ENCODE measurements at places on chromosomes 7 and 10.

DNA sequence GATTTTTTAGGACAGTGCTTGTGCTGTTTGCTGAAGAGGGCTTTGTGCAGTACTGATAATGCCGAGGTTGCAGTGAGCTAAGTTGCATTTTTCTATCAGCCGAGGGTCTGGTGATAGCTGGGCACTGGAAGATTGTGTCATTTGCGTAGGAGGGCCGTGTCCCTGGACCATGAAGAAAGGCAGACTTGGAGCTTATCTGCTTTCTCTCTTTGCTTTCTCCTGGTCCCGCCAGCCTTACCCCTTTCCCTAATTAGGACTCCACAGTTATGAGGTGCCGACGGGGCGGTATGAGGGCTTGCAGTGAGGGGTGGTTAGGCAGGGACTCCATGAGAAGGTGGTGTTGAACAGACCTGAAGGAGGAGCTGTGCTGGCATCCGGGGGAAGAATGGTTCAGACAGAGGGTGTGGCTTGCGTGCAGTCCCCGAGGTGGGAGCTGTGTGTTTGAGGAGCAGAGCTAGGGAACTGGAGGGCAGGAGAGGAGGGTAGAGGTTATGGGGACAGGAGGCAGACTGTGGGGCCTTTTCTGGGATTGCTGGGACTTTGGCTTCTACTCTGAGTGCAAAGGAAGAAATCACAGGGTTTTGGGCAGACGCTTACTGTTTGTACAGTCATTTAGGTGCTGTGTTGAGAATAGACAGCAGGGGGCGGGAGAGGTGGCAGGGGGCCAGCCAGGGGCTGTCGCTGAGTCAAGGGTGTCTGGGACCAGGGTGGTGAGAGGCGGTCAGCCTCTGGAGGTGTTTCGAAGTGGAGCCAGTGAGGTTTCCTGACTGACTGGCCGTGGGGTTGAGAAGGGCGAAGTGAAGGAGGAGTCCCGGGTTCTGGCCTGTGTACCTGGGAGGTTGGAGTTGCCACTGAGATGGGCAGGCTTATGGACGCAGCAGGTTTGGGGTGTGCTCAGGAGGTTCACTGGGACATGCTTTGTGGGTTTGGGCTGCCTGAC, 43.4 kb downstream of the PRF1 start:
- peak; percentile 9 for DNase-seq

GRCh38 chr10:20128811-20129210, 312.6 kb downstream of the PLXDC2 start:
- DNase-seq = no peak

- DNase-seq = no peak
These were observed 486.5 kb downstream of the CALN1 start for GRCh38 chr7:71925663-71926062.

GRCh38 chr10:80532571-80532970, 5.1 kb upstream of the SH2D4B start:
- DNase-seq = no peak

DNA sequence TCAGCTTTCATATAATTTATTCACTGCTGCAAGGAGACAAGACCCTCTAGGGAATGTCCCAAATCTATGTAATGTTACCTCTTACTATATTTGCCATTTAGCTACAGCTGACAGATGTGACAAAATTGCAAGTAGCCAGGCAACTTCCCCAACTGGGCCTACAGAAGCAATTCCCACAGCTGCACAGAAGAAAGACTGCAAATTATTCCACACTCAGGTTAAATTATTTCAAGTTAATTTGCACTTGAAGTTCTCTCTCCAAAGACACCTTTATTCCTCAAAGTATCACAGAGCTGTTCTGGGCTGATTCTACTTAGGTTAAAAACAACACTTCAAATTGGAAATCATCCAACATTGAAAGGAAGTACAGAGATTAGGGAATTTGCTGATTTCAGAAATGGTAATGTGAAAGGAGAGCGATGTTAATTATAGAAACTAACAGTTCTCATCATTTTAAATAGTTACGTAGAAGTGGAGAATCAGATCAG, 133.6 kb downstream of the THSD7A start:
- no peak for DNase-seq

GRCh38 chr7:23410446-23411183, 59.7 kb downstream of the IGF2BP3 start:
- no peak for DNase-seq

DNA sequence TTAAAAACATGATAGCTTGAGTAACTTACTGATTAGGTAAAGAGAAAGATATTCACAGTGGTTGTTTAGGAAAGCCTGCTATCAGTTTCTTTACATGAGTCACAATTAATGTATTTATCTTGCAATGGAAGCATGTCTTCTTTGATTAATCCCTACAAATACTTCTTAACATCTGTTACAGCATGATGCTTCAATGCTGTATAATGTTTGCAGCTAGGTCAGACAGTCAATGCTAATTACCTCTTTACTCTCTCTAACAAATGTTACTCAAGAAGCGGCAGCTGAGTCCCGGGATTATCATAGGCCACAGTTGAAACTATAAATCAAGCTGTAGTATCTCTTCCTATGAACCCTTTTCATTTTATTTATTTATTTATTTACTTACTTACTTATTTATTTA, 33.2 kb downstream of the ACBD5 start:
- DNase-seq = no peak

DNA sequence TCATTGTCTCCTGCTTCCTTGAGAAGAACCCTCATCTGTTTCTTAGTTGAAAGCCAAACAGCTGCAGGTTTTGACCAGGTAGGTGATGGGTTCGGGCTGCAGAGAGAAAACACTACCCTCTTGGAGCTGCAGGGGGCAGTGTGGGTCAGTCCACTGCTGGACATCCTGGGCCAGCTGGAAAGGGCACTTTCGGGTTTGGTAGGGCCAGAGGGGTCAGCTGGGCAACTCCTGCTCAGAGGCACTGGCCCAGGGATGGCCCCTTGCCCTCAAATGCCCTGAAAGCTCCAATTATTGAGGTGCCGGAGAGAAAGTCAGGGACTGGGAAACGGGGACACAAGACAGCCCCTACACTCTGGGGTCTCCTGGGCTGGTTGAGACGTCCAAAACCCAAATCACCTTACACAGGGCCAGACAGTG, 90.7 kb downstream of the MKI67 start:
- DNase-seq = no peak

- no peak for DNase-seq
These were observed 18.3 kb downstream of the AGAP3 start for GRCh38 chr7:151104411-151105235.

GRCh38 chr10:29921071-29921446, 138.3 kb downstream of the JCAD start:
- DNase-seq = no peak

DNA sequence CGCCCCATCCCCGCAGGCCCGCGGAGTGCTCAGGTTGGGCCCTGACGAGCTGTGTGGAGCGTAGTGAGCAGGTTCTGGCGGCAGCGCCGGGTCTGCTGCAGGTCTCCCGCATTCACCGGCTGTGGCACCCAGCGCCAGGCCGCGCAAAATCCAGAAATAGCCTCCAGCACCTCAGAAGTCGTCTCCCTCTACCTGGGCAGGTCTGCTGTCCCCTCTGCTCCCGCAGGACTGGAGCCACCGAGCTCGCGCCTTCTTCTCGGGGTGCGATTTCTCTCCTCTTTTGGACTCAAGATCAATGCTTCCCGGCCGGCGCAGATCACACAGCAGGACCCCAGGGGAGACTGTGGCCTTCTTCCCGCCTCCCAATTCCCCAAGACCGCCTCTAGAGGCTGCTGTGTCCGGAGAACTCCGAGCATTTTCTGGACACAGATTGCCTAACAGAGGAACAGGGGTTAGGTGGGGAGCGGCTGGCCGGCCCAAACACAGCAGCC, 8.4 kb downstream of the TLX1 start:
- no peak for DNase-seq

DNA sequence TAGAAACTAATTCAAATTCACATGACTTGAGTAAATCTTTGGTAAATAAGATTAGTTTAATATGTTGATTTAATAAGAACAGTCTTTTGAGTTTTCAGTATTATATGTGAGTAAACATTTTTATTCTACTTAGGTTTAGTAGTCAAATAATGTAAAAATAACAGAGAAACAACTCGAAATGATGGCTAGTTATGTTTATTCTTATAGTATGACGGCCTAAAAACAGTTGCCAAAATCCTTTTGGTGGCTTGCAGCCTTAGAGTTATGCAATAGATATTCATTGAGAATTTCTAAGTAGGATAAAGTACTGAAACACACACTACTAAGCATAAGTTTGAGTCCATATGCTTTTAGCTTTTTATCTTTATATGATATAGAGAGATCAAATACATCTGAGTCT, 184.8 kb downstream of the GNAI1 start:
- DNase-seq = no peak

GRCh38 chr10:80075781-80076180, 2.7 kb upstream of the TMEM254 start:
- DNase-seq = no peak

GRCh38 chr10:31707093-31708039, 221.3 kb downstream of the ARHGAP12 start:
- DNase-seq = peak; percentile 41

DNA sequence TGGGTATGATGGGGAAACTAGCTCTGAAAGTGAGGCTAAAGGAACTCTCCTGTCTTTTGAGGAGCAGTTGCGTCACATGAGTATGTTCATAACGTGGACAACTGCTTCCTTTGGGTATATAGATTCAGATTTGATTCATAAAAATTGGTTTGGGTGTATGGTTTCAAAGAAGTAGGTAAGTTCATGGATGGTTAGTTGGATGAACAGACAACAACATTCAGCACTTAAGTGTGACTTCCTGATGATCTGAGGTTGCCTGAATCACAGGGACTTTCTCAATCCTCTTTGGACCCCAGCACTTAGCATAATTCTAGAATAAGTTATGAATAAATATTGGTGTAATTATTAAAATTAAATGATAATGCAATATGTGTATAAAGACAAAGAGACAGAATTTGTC, 43.4 kb downstream of the MACC1 start:
- no peak for DNase-seq

DNA sequence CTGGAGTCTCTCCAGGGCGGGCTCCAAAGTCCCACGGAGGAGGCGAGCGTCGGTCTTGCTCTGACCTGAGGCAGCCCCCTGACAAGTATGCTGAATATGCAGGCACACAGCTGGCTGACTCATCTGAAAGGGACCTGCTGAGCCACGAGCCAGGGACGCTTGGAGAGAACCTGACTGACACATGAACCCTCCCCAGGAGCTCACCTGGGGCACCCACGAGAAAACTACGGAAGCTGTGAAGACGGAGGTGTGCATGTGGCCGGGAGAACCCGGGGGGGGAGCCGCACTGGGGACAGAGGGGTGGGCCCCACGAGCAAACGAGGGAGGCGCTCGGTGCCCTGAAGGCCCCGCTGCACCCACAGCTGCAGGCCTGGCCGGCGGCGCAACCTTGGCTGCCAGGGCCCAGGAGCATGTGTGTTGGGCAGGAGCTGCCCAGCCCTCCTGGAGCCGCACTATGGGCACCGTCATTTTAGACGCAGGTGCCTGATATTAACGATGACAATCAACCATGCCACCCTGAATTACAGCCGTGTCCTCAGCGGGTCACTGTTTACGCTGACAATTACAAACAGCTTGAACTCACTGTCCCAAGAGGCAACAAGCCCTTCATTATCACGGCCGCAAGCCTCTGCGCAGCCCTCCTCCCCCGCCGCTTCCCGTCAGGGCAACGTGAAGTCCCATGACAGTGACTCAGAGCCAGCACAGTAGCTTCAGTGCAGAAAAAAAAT, 64.7 kb downstream of the DIP2C start:
- peak; percentile 90 for DNase-seq

GRCh38 chr7:148962823-148963582, 65.3 kb downstream of the PDIA4 start:
- DNase-seq = peak; percentile 80

DNA sequence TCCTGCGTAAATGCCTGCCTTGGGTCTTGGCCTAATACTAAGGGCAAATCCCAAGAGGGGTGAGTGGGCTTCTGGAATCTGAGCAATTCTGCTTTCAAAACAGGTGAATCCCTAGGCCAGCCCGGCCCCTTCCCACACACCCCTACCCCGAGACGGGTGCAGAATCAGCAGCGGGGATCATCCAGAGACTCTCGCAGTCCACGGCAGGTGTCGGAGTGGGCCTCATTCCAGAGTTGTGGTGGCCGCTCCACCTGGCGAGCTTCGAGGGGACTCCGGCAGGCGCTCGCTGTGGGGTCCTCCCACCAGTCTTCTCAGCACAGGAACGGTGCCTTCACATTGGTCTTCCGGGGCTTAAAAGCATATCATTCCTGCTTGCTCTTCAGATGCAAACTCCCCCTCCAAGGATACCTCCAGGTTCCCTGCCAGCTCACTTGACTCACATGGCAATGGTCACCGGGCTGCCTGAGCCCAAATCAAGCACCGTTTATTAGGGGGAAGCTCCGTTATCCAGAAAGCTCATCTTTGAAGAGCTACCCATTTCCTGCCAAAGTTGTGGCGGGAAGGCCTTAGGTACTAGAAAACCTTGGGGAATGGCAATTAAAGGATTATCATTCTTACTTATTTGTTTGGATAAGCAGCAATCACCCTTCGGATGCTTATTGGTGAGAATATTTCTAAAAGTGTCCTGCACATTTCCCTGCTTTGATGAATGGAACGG, 67.6 kb downstream of the PRKAG2 start:
- no peak for DNase-seq

DNA sequence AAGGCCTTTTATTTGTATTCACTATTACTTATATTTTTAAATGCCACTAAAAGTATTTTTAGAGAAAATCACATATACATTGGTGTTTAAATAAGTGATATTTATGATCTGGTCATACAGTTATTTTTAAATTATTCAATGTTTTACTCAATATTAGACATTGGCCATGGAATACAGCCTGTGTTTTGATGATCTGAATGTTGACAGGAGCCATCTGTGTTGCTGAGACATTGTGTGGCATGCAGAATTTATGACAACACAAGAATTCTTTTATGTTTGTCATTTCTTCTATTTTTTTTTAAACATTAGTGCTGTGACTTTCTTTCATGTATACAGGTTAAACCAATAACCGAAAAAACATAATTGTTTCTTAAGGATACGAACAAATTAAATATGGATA, 156.2 kb downstream of the CCSER2 start:
- no peak for DNase-seq

- no peak for DNase-seq
These were observed 599.8 kb upstream of the MGMT start for GRCh38 chr10:128867210-128867609.

GRCh38 chr7:28081016-28081415, 99.6 kb downstream of the JAZF1 start:
- no peak for DNase-seq

DNA sequence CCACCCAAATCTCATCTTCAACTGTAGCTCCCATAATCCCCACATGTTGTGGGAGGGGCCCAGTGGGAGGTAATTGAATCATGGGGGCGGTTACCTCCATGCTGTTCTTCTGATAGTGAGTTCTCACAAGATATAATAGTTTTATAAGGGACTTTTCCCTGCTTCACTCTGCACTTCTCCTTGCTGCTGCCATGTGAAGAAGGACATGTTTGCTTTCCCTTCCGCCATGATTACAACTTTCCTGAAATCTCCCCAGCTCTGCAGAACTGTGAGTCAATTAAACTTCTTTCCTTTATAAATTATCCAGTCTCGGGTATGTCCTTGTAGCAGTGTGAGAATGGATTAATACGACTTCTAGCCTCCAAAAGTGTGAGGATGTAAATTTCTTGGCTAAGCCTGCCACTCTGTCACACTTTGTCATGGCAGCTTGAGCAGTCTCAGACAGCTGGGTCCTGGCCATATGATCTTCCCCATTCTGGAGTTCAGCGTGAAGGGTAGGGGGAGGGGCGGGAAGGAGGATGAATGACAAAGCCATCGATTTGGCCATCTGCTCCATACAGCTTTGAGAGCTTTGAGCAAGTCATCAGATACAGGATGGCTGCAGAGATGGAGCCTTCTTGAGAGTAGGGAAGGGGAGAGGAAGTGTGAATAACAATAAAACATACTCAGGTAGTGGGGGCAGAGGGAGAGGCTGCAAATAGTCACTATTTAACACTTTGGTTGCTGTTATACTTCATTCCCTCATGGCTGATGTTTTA, 19.1 kb upstream of the INPP5F start:
- no peak for DNase-seq
